HCT116 (cell line): ENCODE measurements at places on chromosomes 16 and 17.

DNA sequence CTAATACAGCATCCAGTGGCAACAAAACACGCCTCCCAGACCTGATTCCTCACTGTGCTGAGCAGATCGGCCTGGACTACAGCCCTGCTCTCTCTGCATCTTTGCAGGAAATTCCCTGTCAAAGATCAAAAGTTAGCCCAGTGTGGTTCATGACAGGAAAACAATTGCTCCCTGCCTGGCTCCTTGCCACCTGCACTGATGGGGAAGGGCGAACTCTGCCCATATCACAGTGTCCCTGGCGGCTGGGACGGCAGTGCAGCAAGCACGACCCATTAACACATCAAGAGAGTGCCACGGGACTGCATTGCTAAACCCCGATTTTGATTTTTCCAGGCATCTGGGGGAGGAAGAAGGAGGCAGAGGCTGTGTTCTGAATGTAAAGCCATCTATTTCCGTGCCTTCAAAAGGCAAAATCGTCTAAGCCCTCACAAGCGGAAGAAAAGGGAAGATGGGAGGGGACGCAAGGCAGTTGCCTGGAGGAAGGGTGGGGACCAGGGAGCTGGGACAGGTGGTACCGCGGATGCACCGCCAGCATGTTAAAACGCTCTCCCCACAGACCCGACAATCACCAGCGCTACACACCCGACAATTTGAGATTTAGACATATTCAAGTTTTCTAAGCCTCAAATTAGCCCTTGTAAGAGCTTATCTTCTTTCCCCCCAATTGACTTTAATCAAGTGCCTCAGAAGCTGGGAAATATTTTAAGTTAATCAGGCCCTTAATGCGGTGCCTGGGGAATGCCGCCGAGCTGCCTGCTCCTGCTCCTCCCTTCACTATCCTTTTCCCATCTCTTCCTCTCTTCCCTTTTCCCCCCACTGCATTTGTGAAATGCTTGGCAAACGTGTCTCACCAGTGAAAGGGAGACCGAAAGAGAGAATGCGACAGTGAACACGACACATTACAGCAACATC, 238.8 kb upstream of the CDH5 start:
- DNase-seq = no peak

GRCh38 chr17:44956998-44957981, 9.7 kb upstream of the KIF18B start:
- DNase-seq = no peak

DNA sequence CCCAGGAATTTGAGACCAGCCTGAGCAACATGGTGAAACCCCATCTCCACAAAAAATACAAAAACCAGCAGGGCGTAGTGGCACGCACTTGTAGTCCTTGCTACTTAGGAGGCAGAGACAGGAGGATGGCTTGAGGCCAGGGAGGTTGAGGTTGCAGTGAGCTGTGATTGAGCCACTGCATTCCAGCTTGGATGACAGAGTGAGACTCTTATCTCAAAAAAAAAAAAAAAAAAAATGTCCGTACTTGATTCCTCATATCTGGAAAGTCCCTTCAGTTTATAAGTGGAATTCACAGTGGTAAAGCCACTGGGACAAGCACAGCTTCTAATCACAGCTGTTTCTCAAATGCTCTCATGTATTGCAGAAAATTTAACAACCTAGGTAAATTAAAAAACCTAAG, 78.6 kb upstream of the CREBBP start:
- DNase-seq = no peak

DNA sequence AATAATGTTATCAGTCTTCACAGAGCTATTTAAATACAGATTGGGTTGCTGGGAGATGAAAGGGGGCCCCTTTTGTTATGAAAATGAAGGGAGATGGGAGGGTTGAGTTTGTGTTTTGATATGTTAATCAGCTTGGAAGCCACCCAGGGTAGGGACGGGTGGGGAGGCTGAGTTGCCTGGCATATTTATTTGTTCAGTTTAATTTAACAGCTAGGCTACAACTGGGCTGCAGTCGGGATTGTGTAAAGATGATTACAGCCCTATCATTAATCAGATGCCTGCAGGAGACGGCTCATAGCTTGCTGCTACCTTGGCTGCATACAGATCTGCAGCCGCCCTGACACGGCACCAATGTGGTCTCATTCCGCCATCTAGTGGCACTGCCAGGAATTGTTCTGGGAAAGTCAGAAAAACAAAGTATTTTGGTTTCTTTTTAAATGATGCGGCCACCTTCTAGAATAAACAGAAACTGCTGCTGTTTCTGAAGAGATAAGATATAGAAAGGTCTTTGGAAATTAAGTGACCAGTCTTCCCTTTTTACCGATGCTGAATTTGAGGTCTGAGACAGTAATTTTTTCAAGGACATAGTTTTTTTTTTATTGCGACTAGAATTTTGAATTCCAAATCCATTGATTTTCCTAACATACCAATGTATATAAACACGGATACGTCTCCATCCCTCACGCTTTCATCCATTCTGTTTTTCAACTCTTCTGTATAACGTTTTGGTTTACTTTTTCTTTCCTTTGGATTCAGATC, 458.0 kb upstream of the ASIC2 start:
- peak; percentile 7 for DNase-seq

GRCh38 chr17:59427996-59428395, 96.5 kb downstream of the YPEL2 start:
- no peak for DNase-seq

- no peak for DNase-seq
Observed at GRCh38 chr17:29357821-29358232, 32.3 kb upstream of the TAOK1 start.
